ENCODE measurements at places on chromosomes 7 and 10. TPM values are rescaled to one million over a fixed set of nuclear protein-coding genes. Genes with fewer than 3 reads are reported as not detected.

- no peak overlapping the region for H3K27ac ChIP-seq
- no peaks in the 10 kb centered on the region for H3K27me3 ChIP-seq
- H3K4me1 ChIP-seq, result no peaks in the 10 kb centered on the region
- DNase-seq, result no peak
- no peak overlapping the region for H3K4me3 ChIP-seq
These were observed 291.3 kb upstream of the MYO3A start for GRCh38 chr10:25642721-25643120.

- H3K4me3 ChIP-seq, result no peak overlapping the region
- H3K27me3 ChIP-seq, result no peaks in the 10 kb centered on the region
- H3K4me1 ChIP-seq, result no peaks in the 10 kb centered on the region
- DNase-seq, result no peak
- H3K36me3 ChIP-seq, result no peaks in the 10 kb centered on the region
- H3K27ac ChIP-seq, result no peak overlapping the region
These were observed 36.9 kb upstream of the GNA12 start for GRCh38 chr7:2880874-2881533.

- H3K4me3 ChIP-seq, result no peak overlapping the region
- no peaks in the 10 kb centered on the region for H3K4me1 ChIP-seq
- H3K36me3 ChIP-seq, result no peaks in the 10 kb centered on the region
- H3K27ac ChIP-seq, result no peak overlapping the region
- no peaks in the 10 kb centered on the region for H3K27me3 ChIP-seq
- no peak for DNase-seq
These were observed 715.5 kb upstream of the GALNT17 start for GRCh38 chr7:70416347-70416985.

- no peaks in the 10 kb centered on the region for H3K27me3 ChIP-seq
- no peak overlapping the region for H3K4me3 ChIP-seq
- peak; percentile 51 for DNase-seq
- H3K27ac ChIP-seq, result no peak overlapping the region
- no peaks in the 10 kb centered on the region for H3K4me1 ChIP-seq
- no peaks in the 10 kb centered on the region for H3K36me3 ChIP-seq
These were observed 12.0 kb upstream of the MARVELD1 start for GRCh38 chr10:97701438-97702069.

Gene MRM2
- total RNA-seq, result 23.0 TPM

Gene KCNIP2
- total RNA-seq, result 3.0 TPM

DNA sequence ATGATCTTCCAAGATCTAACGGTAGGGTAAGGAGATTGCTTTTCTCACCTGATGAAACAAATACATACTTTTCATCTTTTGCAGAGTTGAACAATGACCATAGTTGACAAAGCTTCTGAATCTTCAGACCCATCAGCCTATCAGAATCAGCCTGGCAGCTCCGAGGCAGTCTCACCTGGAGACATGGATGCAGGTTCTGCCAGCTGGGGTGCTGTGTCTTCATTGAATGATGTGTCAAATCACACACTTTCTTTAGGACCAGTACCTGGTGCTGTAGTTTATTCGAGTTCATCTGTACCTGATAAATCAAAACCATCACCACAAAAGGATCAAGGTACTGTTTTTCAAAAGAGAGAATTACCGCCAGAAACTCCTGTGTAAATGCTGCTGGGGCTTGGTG lies 79.9 kb downstream of the ANKRD61 start:
- no peaks in the 10 kb centered on the region for H3K27me3 ChIP-seq
- H3K36me3 ChIP-seq, result no peaks in the 10 kb centered on the region
- H3K4me3 ChIP-seq, result no peak overlapping the region
- no peak overlapping the region for H3K27ac ChIP-seq

All from prostate gland (tissue), 2 donors.